ENCODE measurements at places on chromosomes 12 and 14. TPM values are rescaled to one million over a fixed set of nuclear protein-coding genes. Genes with fewer than 3 reads are reported as not detected.

DNA sequence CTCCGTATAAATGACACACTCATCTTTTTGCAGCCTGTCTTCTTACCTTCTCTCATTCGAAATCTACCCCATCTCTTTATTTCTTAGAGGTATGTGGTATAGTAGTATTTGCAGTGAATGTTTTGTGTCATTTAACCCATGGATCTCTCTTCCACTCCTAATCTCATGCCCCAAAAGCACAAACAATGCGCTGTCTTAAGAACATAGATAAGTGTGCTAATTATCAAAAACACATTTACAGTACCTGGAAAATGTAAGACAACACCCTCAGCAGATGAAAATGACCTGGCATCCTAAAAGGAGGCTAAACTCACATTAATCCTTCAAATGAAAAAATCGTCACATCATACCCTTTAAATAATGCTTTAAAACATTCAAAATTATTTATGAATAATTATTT is 10.7 kb downstream of the USP15 start:
- DNase-seq: no peak

- DNase-seq: no peak
These were observed 23.9 kb downstream of the VSX2 start for GRCh38 chr14:74263181-74263580.

GRCh38 chr14:100611811-100612480 is 24.7 kb upstream of the BEGAIN start:
- DNase-seq: no peak

DNA sequence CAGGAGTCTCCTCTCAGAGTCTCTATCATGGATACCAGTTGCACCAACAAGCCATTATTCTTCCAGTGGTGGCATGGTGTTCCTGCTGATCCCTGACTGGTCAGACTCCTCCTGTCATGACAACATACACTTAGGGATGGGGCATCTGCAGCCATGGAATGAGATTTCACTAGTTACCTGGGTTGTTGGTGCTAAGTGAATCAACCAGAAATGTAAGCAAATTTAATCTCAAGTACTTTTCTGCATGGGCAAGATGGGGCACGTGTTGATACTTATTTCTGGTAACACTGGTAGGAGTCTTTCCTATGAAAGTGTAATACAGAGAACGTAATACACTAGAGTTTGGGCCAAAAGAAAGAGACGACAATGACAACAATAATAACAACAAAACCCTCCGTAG is 211.5 kb upstream of the FOXN3 start:
- DNase-seq: no peak

- DNase-seq: no peak
These were observed 383.0 kb downstream of the LRIG3 start for GRCh38 chr12:58537278-58537677.

The SMOC1 gene
- not detected for total RNA-seq

DNA sequence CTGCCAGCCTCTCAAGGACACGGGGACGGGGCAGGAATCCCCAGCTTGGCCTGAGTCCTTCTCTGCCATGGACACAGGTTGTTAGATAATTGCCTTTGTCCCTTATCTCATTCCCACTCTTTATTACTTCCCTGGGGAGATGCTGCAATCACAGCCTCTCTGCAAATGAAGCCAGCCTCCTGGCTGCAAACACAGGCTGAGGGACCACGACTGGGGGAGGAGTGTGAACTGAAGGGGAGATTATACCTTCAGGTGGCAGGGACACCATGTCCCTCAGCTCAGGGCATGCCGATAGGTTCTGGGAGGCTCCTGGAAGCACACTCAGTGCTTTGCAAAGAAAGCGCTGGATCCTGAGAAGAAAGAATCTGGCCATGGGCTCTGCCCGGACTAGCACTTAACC is 16.1 kb upstream of the CHGA start:
- no peak for DNase-seq

GRCh38 chr12:96045566-96045965 is 10.2 kb upstream of the LTA4H start:
- DNase-seq: peak; percentile 11

GRCh38 chr14:21436567-21437062 is 19.3 kb downstream of the CHD8 start:
- no peak for DNase-seq

GRCh38 chr12:109239179-109239578 is 69.9 kb downstream of the FOXN4 start:
- DNase-seq: no peak

GRCh38 chr12:104090685-104091084 is 26.4 kb downstream of the HCFC2 start:
- DNase-seq: no peak

The IL31 gene
- not detected for total RNA-seq

The MMP19 gene
- not detected for total RNA-seq

- DNase-seq: no peak
These were observed 47.3 kb downstream of the SFSWAP start for GRCh38 chr12:131758016-131758739.

DNA sequence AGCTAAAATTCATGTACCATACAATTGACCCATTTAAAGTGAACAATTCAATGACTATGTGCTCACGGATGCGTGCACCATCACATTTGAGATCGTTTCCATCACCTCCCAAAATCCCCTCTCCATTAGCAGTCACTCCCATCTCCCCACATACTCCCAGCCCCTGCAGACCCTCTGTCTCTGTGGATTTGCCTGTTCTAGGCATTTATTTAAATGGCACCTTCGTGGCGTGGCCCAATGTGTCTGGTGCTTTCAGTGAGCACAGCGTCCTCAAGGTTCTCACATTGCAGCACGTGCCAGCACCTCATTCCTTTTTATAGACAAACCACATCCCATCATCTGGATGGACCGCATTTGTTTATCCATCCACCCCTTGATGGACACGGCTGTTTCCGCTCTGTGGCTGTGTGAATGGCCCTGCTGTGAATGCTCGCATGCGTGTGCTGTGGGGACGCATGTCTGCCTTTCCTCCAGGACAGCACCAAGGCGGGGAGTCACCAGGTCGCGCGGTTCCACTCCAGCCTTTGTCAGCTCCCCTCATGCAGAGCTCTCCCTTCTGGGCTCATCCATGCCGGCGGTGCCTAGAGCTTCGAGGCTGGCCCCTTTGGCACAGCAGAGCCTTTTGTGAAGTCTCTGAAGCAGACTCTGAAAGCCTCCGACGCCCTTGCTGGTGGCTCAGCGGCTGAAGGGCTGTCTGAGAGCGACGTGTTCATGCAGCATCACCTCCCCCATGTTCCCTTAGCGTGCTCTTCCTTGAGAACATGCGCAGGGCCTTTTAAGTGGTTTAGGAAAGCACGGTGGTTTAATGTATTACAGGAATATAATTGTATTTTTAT is 184.4 kb downstream of the KIF26A start:
- DNase-seq: no peak

The MFAP5 gene
- total RNA-seq: not detected

- no peak for DNase-seq
These were observed 60.4 kb downstream of the TTC7B start for GRCh38 chr14:90755661-90756304.

DNA sequence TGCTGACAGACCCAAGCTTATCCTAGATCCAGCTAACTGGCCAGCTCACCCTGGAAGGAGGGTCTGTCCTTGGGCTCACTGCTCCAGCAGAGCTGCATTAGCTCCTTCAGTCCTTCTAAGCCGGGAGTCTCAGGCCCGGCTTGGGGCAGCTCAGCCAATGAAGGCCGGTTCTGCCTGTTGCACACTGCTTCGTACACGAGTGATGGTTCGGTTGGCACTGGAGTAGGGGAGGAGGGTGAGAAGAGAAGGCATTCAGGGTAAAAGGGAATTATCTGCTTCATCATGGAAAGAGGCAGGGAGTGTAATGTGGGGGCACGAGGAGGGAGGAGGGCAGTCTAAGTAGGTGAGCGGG is 2.0 kb downstream of the RIPK3 start:
- DNase-seq: no peak

The TCL1B gene
- total RNA-seq: not detected

GRCh38 chr12:51534216-51535074 is 56.6 kb upstream of the SCN8A start:
- no peak for DNase-seq

GRCh38 chr14:89959853-89960445 is 4.2 kb downstream of the TDP1 start:
- no peak for DNase-seq

DNA sequence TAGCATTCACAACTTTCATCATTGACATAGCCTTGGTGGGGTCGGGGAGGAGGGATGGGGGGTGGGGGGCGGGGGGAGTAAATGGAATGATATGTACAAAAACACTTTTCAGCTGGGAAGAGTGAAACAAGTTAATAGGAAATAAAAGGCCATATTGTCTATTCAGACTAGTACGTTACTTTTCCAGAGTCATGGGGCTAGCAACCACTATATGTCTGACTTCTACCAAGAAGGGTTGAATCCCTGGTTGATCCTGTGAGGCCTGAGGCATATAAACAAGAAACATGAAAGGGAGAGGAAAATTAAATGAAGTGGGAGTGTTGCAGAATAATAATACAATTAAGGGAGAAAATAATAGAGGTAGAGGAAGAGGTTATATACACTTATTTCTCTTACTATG is 225.5 kb downstream of the ERC1 start:
- DNase-seq: no peak

DNA sequence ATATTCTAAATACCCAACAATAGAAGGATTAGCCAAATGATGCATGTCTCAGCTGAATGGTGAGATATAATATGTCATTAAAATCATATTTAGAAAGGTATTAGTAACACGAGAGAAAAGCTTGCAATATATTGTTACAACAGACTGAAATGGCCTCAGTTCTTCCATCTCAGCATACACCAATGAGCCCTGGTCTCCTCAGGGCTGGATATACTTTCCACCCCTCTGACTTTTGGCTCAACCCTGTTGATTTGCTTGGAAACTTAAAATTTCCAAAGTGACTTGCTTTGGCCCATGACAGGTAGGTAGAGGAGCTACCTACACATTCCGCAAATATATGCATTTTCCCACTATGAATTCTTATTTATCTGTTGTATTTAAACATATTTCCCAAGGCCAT is 908.1 kb upstream of the TMEM132C start:
- no peak for DNase-seq

The ERP27 gene
- total RNA-seq: 16.2 TPM

- DNase-seq: no peak
These were observed 58.0 kb upstream of the CDKN3 start for GRCh38 chr14:54338696-54339317.

DNA sequence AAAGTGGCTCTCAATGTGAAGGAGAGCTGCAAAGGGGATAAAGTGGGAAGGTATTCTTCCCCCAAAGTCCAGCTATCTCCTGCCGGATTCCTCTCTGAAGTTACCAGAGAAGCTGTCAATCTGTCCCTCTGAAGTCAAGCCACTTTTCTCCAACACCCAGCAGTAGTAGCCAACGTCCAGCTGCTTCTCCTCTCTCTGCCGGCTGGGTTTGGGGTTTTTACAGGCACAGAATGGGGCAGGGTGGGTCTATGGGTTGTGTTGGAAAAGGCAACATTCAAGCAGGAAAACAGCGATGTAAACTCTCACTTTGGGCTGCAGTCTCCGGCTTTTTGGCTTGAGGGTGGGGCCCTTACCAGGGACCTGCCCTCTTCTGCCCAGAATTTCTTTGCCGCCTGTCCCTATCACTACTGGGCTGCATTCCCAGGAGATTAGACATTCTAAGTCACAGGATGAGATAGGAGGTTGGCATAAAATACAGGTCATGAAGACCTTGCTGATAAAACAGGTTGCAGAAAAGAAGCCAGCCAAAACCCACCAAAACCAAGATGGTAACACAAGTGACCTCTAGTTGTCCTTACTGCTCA is 16.3 kb downstream of the CAPZA3 start:
- no peak for DNase-seq

The CD163 gene
- 1.1 TPM for total RNA-seq

The LTBR gene
- 0.38 TPM for total RNA-seq

DNA sequence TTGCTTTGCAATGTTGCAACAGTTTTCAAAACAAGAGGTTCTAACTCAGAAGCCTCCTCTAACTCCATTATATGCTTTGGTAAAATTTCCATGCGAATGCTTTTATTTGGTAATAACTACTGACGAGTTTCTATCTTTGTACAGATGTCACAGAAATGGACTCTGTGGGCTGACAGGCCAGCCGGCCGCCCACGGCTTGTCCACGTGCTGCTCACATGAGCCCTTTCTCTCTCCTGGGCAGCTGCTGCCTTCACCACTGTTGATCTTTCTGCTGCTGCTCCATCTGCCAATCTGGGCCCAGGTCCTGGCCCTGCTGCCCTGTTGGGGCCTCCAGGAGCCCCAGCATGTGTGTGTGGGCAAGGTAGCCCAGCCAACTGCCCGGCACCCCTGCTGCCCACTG is 168.2 kb upstream of the TMEM132C start:
- no peak for DNase-seq

DNA sequence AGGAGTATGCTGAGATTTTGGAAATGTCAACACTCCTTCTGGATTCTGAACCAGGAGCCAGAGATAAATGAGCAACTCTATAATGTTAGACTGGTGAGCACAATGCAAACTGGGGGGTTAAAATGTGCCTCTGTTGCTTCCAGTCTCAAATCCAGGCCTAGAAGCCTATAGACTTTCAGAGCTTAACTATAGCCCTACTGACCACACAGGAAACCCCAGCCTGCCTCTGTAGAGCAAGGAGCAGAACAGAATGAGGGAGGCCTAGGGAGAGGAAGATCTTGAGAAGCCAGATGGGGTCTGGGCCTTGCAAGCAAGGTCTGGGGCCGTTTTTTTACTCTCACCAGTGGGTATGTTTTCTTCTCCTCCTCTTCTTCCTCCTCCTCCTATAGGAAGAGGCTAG is 225.4 kb upstream of the KITLG start:
- no peak for DNase-seq

- no peak for DNase-seq
These were observed 519 bp downstream of the JAG2 start for GRCh38 chr14:105168093-105168420.

DNA sequence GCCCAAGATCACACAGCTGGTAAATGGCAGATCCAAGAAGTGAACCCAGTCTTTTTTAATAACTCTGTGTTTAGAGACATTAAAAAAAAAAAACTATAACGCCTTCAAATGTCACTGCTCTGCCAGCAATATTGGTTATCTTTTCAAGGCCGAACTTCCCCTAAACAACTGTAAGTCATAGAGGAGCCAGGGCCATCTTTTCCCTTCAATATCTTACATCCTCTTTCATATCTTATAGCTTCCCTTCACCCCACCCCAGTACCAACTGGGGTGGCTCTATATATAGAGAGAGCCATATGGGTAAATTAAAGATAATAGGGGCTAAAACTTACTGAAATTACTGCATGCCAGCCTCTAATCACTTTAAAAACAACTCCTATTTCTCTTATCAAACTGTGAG is 100.2 kb downstream of the STAB2 start:
- no peak for DNase-seq

- no peak for DNase-seq
These were observed 192.9 kb upstream of the OR4E1 start for GRCh38 chr14:21866479-21866878.

Data from CD4-positive, alpha-beta T cell (primary cell).